Sigmoid colon (tissue), 7 donors: ENCODE measurements at places on chromosomes 5 and 9. TPM values are rescaled to one million over a fixed set of nuclear protein-coding genes. Genes with fewer than 3 reads are reported as not detected.

The TNFSF8 gene
- 1.8 TPM for total RNA-seq

The F12 gene
- 0.81 TPM for total RNA-seq

The DMRT3 gene
- not detected for total RNA-seq

DNA sequence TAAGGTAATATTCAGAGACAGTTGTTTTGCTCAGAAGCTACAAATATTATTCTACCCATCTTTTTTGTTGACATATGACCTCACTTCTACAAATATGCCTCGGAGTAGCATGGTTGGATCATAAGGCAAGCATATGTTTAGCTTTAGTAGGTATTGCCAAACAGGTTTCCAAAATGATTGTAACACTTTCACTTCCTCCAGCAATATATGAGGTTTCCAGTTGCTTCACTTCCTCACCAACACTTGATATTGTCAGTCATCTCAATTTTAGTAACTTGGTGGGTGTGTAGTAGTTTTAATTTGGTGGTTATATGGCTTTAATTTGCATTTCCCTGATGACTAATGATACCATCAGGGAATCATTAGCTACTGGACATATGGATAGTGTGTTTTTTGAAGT, 46.7 kb downstream of the TNFSF8 start:
- no peak for DNase-seq

- no peak for DNase-seq
Observed at GRCh38 chr5:132385326-132386105, 16.0 kb downstream of the SLC22A5 start.
